ENCODE measurements at places on chromosomes 2 and 18.

GRCh38 chr18:4374564-4374963 is 80.5 kb downstream of the DLGAP1 start:
- no peak for DNase-seq

DNA sequence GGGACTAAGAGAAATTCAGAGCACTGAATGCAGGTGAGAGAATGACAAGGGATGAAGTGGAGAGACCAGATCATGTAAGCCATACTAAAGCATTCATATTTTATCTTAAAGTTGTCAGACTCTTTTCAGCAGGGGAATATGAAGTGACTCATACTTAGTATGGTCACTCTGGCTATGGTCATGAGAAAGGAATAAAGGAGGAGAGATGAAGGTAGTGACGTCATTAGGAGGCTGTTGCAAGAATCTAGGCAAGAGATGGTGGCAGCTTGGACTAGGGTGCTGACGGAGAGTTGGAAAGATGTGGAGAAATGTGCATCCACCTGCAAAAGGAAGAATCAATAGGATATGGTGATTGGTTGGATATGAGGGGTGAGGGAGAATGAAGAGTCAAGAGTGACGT is 203.2 kb upstream of the ACVR2A start:
- DNase-seq, result no peak

GRCh38 chr2:41710944-41711343 is 336.9 kb upstream of the PKDCC start:
- no peak for DNase-seq

GRCh38 chr2:71992036-71992435 is 155.6 kb downstream of the CYP26B1 start:
- no peak for DNase-seq

DNA sequence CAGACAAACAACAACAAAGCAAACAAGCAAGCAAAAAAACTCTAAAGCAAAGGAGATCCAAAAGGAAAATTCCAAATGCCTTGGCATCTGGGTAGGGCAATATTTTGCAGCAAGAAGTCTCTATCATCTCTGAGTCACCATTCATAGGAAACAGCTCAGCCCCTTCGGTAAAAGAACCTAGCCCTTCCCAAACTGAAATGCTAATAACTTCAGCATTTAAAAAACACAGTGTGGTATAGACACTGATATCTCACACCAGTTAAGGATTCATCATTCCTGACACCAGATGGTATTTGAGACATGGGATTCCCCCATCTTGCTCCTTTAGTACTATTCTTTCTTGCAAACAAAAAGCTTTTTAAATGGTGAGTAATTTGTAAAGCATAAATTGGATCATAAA is 491.8 kb downstream of the TXNL1 start:
- no peak for DNase-seq

DNA sequence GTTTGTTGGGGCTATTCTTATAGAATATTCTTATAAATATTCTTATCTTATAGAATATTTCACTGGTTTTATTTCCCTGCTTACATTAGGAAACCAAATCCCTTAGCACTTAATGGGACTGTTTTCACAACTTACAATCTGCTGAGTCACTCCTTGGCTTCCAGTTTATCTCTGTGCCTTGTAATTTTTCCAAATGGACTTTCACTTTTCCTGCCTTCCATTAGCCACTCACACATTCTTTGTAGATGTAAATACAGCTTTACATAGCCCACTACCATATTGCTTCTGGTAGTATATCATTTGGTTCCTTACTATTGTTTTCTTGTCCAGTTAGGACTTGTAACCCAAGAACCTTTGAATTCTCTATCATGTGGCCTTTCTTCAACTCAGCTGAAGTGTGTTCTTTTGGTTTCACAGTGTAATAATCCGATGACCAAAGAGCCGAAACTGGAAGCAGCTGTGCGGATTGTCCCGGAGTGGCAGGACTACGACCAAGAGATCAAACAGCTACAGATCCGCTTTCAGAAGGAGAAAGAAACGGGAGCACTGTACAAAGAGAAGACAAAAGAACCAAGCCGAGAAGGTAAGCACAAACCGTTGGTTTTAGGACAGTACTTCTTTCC is 96.1 kb downstream of the UGGT1 start:
- DNase-seq, result no peak
